ENCODE measurements at places on chromosomes 13 and 19. TPM values are rescaled to one million over a fixed set of nuclear protein-coding genes. Genes with fewer than 3 reads are reported as not detected.
A peak's percentile ranks its signal among the peaks of the same experiment; 100 is the strongest.

GRCh38 chr19:29264897-29265296, 51.9 kb upstream of the UQCRFS1 start:
- no peak for DNase-seq

CEACAM4 gene
- not detected for total RNA-seq

- no peak for DNase-seq
Observed at GRCh38 chr19:21434516-21434915, 37.6 kb downstream of the ZNF493 start.

DNA sequence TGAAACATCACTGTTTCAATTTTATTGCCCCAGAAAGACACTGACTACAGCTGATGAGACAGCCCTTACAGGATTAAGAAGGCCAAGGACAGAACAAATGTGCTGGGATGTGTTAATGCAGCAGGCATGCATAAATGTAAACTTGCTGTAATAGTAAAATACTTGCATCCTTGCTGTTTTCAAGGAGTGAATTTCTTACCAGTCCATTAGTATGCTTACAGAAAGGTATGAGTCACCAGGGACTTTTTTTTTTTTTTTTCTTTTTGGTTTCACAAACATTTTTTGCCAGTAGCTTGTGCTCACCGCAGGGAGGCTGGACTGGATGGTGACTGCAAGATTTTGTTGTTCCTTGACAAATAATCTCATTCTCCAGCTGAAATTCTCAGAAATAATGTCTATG, 55.1 kb downstream of the GPR180 start:
- DNase-seq: peak; percentile 54

DNA sequence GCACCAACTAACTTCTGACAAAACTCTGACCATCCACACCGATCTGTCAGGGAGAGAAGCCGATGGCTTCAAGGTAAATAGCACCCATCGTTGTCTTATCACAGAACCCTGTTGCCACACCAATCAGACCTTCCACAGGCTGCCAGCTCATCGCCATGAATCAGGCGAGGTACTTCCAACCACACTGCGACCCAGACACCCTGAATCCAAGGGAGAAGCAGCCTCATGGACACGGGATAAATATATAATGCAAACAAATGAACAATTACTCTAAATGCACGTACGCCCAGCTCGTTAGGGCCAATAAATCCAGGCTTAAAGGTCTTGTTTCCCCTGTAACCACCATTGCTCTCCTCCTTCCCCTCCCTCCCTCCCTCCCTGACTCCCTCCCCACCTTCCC, 20.8 kb downstream of the RANBP3 start:
- peak; percentile 82 for DNase-seq

DNA sequence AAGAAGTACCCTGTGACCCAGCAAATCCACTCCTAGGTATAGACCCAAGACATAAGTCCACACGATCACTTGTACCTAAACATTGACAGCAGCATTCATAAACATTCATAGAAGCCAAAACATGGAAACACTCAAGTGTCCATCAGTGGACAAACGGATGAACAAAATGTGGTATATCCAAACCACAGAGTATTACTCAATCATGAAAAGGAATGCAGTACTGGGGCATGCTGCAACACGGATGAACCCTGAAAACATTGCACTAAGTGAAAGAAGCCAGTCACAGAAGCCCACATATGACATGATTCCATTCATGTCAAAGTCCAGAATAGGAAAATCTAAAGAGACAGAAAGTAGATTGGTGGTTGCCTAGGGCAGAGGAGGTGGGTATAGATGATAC, 22.8 kb upstream of the CCNE1 start:
- DNase-seq: no peak

- no peak for DNase-seq
Observed at GRCh38 chr19:29636553-29637360, 28.5 kb upstream of the PLEKHF1 start.

DNA sequence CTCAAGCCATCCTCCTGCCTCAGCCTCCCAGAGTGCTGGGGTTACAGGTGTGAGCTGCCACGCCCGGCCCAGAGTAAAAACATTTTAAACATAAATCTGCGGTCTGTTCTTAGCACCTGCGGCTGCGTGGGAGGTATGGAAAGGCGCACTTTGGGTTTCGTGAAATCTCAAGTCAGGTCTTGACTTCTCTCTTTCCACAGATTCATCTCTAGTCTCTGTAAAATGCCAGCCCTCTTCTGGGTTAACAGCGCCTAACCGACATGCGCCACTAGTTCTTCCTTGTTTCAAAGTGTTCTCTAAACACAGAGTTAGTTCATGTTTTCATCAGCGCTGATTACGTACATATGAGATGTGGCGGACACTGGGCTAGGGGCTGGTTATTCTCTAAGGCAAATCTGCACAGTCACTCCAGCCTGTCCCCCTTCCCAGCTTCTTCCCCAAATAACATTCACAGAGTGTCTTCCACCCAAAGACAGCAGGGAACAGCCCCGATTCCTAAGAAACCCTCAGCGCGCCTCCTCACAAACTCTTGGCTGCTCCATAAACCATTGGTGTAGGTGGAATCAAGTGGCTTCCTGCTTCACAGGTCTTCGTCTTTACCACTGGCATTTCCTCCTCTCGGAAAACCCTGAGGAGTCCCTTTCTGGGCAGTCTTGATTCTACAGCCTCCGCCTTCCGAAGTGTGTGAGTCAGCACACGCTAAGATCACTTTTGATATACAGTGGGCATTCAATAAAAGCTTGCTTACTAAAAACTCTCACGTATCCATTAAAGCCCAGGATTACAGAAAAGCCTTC, 1.4 kb downstream of the PARP4 start:
- DNase-seq: peak; percentile 97

DNA sequence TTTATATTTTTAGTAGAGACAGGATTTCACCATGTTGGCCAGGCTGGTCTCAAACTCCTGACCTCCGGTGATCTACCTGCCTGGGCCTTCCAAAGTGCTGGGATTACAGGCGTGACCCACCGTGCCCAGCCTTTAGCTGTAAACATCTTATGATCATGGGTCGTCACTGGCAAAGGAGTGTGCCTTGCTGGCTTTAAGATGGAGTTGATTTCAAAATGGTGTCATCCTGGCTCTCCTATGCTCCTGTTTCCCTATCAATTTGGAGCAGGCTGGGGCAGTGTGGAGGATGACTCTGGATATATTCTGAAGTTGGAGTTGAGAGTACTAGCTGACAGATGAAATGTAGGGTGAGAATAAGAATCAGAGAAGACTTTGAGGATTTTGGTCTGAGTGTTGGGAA, 18.4 kb upstream of the ATP8A2 start:
- DNase-seq: no peak

CGB5 gene
- not detected for total RNA-seq

ZNF43 gene
- 6.5 TPM for total RNA-seq

GRCh38 chr13:75867379-75868117, 231.4 kb downstream of the LMO7 start:
- DNase-seq: no peak

UBE2L5 gene
- 0.59 TPM for total RNA-seq

NCCRP1 gene
- not detected for total RNA-seq

ZNF610 gene
- 2.9 TPM for total RNA-seq

GRCh38 chr13:24668955-24669582, 11.1 kb upstream of the ATP12A start:
- DNase-seq: no peak

CCDC97 gene
- total RNA-seq: 9.0 TPM

VSTM1 gene
- total RNA-seq: not detected

DNA sequence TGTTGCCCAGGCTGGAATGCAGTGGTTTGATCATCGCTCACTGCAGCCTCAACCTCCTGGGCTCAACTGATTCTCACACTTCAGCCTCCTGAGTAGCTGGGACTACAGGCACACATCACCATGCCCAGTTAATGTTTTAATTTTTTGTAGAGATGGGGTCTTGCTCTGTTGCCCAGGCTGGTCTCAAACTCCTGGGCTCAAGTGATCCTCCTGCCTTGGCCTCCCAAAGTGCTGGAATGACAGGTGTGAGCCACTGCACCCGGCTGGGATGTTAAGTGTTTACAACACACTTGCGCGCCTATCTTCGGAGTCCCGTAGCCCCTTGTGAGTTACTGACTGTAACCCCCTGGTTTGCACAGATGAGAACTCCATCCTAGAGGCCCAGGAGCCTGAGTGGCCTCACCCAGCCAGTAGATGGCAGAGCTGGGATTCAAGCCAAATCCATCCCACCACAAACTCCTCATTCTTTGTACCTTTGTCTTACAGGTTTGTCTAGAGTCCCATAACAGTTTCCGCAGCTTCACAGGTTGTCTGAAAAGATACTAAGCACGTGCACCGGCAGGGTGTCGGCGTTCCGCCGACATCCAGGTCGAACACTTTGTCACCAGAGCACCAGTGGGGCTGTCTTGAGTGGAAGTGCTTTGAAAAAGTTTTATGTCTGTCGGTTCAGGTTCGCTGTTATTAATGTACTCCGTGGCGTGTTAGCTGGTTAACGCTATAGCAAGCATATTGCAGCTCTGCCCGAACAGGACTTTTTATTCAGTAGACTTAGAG, 14.7 kb downstream of the MAG start:
- peak; percentile 77 for DNase-seq

DNA sequence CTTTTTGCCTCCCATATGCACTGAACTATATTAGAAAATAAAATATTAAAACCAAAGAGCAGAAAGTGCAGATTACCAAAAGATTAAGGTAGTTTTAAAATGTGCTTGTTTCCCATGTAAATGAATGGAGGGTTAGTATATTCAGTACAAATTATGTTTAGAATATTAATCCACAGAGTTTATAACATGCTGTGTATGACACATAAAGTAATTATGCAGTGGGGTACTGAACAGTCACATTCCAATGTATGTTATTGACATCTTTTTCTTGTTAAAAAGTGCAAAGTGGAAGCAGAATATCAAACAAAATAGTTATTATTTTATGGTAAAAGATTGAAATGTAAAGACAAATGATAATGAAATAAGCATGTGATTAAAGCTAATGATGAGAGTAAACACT, 79.3 kb downstream of the GPC6 start:
- DNase-seq: no peak

DNA sequence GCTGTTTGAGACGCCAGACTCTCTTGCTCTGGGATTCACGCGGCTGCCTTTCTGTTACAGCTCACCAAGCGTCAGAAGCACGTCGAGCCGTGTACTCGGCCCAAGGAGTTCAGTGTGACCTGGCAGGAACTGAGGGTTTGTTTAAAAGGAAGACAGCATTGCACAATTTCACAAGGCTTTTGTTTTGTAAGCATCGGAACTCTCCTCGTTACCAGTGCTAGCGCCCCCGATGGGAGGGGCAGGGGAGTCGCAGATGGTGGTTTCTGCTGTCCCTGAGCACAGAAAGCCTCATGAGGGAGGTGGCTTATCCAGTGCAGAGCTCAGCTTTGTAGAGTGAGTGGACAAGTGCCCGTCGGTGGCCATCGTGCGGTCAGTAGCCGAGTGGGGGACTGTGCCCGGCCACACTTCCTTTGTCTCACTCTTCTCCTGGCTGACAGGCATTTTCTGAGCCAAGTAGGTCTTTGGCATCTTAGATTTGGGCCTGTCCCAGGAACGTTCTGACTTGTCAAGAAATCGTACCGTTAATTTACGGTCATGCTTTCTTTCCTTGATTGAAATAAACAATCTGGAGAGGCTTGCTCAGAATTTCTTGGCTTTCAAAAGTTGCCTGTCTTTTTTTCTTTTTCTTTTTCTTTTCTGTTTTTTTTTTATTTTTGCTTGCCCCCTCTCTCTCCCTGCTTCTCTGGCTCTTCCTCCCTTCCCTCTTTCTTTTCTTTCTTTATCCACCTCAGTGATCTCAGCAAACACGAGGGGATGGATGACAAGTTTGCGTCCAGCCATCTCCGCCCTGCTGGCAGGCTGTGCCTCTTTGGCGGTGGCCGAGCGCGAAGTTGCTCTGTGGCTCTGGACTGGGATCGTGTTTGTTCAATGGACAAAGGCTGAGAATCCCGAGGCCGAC, 7.7 kb downstream of the KDM4B start:
- DNase-seq: peak; percentile 92

- no peak for DNase-seq
Observed at GRCh38 chr13:39311619-39312018, 273.4 kb downstream of the NHLRC3 start.

- DNase-seq: no peak
Observed at GRCh38 chr13:101977475-101977874, 424.4 kb downstream of the FGF14 start.

- no peak for DNase-seq
Observed at GRCh38 chr13:86562866-86563265, 763.6 kb upstream of the SLITRK6 start.

- peak; percentile 47 for DNase-seq
Observed at GRCh38 chr19:18220632-18221275, 5.5 kb downstream of the PDE4C start.

AKAP11 gene
- total RNA-seq: 29.3 TPM

GRCh38 chr13:22073718-22074117, 402.8 kb downstream of the FGF9 start:
- DNase-seq: no peak

CEACAM5 gene
- total RNA-seq: not detected

MEF2B gene
- 0.29 TPM for total RNA-seq

CYP2A6 gene
- not detected for total RNA-seq

BIVM gene
- total RNA-seq: 22.1 TPM

DNA sequence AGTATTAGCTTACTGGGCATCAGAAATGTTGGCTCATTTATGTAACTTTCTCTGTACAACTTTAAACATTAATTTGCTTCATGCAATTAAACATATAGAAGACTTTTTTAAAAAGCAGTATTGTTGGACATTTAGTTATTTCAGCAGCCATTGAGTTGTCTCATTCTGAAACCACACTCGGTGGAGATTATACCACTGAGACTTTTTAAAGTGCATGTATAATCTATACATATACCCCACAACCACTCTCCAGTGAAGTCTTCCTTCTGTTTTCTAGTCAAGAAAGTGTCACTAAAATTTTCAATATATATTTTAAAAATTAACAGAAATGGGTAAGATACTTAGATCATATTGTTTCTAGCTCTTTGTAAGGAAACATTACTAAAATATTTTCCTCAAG, 15.5 kb downstream of the SETDB2 start:
- DNase-seq: no peak

- DNase-seq: peak; percentile 76
Observed at GRCh38 chr19:10069046-10069445, 17.1 kb upstream of the SHFL start.

FPR1 gene
- total RNA-seq: 4.4 TPM

GRCh38 chr19:14558370-14559066, 13.3 kb downstream of the NDUFB7 start:
- peak; percentile 54 for DNase-seq

CGB3 gene
- total RNA-seq: not detected

DNA sequence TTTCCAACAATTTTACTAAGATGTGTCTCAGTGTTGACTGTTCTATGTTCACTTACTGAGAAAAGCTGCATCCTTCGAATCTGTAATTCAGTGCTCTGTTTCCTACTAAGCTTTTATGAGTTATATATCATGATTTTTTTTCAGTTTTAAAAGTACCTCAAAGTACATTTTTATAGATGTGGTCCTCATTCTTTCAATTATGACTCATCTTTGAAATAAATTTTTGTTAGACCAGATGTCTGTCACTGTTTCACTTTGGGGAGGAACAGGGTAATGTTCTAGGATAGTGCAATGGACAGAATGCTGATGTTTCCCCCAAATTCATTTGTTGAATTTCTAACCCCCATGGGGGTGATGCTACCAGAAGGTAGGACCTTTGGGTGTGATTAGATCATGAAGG, 74.8 kb downstream of the NALCN start:
- DNase-seq: no peak

ACER1 gene
- not detected for total RNA-seq

GRCh38 chr19:27777726-27778125, 1435.2 kb downstream of the UQCRFS1 start:
- no peak for DNase-seq

GRCh38 chr19:16449330-16449961, 22.3 kb downstream of the EPS15L1 start:
- DNase-seq: peak; percentile 26

ADGRE3 gene
- not detected for total RNA-seq

ZNF726 gene
- total RNA-seq: 1.8 TPM

CGB8 gene
- total RNA-seq: not detected

C3 gene
- total RNA-seq: 5.0 TPM

FFAR2 gene
- total RNA-seq: not detected
